ENCODE measurements at places on chromosomes 12 and 14. TPM values are rescaled to one million over a fixed set of nuclear protein-coding genes. Genes with fewer than 3 reads are reported as not detected.

HOXC10 gene
- total RNA-seq = not detected

CHFR gene
- total RNA-seq = 55.0 TPM

GLT8D2 gene
- total RNA-seq = not detected

PLD4 gene
- 0.16 TPM for total RNA-seq

GZMB gene
- 4,741 TPM for total RNA-seq

TWF1 gene
- 22.3 TPM for total RNA-seq

NANOG gene
- total RNA-seq = not detected

OASL gene
- total RNA-seq = 2.3 TPM

CLEC1A gene
- not detected for total RNA-seq

GRCh38 chr14:23124337-23124954 is 5.4 kb upstream of the CEBPE start:
- DNase-seq = no peak

DNA sequence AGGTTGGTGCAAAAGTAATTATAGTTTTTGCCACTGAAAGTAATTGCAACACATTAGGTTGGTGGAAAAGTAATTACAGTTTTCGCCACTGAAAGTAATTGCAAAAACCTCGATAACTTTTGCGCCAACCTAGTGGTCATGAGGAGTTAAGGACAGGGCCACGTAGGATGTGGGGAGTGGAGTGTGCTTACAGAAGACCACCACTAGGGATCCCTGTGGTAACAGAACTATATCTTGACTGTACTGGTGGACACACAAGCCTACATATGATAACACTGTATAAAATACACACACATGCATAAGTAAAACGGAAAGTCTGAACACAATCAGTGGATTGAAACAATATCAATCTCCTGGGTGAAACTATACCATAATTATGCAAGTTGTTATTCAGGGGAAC is 187.4 kb upstream of the ABCD2 start:
- no peak for DNase-seq

- no peak for DNase-seq
Measured at GRCh38 chr12:90842477-90842876, 112.5 kb downstream of the CCER1 start.

DNA sequence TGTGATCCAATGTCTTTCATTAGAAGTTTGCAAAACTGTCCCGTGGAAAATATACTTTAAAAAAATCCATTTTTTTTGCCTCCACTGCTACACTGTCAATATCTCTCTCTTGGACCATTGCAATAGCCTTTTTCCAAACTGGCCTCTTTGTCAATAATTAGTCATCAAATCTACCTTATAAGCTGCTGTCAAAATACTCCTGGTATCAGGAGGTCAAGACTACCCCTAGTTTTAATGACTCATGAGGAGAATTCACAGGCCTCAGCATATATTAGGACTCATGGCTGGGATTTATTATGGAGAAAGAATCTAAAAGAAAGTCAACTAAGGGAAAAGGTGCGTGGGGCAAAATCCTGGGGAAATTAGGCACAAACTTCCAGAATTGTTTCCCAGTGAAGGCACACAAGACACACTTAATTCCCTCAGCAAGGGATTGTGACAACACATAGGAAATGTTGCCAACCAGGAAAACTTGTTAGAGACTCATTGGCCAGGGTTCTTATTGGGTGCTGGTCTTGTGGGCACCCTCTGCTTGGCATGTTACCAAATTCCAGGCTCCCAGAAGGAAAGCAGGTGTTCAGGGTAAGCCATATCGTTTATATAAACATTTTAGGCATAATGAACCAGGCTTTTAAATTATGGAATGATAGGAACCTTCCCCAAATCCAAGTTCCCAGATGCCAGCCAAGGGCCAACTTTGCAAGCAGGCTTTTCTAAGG is 56.1 kb downstream of the TMEM117 start:
- no peak for DNase-seq

GRCh38 chr14:54438703-54439102 is 2.5 kb downstream of the CNIH1 start:
- no peak for DNase-seq

DNA sequence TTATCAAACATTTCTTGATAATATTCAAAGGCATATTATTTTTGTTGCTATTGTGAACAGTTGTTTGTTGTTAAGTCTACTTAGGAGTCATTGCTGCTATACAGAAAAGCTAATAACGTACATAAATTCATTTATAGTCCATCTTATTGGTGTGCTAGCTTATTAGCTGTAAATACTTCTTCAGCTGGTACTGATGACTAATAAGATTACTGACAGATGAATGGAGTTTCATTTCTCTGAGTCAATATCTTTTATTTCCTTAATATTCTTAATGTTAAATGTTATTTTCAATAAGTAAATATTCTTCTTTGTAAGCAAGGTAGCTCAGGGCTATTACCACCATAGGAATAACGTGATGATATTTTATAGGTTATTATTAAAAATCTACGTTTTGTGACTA is 139.4 kb upstream of the SLCO1C1 start:
- no peak for DNase-seq

- DNase-seq = no peak
Measured at GRCh38 chr12:31371256-31371620, 45.3 kb upstream of the SINHCAF start.

DNA sequence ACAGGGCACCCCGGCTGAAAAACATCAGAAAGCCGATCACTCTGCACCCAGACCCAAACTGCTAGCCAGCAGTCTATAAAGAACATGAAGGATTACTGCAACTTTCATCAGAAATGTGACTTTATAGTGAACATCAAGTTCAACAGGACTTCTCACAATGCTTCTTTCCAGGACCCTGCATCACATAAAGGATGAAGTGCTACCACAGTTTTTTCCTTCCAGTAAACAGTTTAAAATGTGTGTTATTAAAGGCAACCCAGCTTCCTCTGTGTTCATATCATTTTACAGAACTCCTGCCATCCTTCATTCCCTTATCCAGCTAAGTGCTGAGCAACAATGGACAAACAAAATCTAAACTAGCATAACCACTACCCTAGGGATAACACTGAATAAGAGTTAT is 280.3 kb upstream of the DIO2 start:
- no peak for DNase-seq

GRCh38 chr14:64196814-64197411 is 97.3 kb downstream of the ESR2 start:
- DNase-seq = no peak

DNA sequence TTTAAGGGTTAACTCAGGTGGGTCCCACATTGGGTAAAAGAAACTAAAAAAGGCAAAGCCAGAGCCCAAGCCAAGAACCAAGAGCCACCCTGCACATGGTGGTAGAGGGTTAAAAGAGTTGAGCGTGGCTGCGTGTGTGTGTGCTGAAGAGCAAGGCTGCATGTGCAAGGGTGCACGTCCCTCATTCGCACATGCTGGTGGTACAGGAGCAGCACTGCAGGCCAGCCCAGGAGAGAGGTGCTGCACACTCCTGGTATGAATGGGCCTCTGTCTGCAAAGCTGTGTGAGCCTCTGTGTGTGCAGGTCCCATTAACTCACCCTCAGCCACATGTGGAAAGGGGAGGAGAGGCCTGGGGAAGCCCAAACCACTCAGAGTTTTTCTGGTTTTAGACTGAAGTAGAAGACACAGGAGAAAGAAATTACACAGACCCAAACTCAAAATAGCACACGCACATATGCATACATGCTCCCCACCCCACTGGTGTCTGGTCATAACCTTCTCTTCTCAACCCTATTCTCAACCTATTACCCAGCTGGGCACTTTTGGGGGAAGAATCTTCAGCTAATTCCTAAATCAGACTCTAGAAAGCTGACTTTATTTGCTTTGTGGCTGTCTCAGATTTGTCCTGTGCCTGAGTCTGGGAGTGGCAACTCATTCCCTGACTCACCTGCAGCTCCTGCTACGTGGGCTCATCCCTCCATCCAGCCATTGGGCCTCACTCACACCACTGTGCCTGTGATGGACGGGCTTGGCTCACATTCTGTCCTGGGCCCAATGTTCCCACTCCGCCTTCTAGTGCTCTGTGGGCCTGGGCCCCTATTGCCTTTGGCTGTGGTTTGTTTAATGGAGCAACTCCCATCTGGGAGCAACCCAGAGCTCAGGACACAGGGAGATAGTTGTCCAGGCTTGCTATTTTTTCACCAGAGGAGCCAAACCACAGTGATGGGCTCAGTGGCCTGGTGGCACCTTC is 30.8 kb upstream of the COL2A1 start:
- no peak for DNase-seq

GRCh38 chr12:90514325-90514724 is 440.7 kb downstream of the CCER1 start:
- DNase-seq = no peak

GRCh38 chr12:56392331-56392730 is 29.7 kb upstream of the APOF start:
- no peak for DNase-seq

- DNase-seq = no peak
Measured at GRCh38 chr12:62448436-62448835, 18.2 kb upstream of the MON2 start.

- DNase-seq = no peak
Measured at GRCh38 chr12:26100666-26101349, 24.0 kb downstream of the BHLHE41 start.

- no peak for DNase-seq
Measured at GRCh38 chr12:52836491-52837412, 2.6 kb upstream of the KRT79 start.

GRCh38 chr12:11886339-11886738 is 184.4 kb upstream of the BCL2L14 start:
- no peak for DNase-seq

GRCh38 chr12:3727877-3728632 is 24.9 kb downstream of the CRACR2A start:
- DNase-seq = peak; percentile 49

GRCh38 chr14:22888662-22889061 is 5.6 kb downstream of the REM2 start:
- DNase-seq = no peak

- DNase-seq = no peak
Measured at GRCh38 chr12:76288218-76288617, 60.0 kb downstream of the BBS10 start.

DNA sequence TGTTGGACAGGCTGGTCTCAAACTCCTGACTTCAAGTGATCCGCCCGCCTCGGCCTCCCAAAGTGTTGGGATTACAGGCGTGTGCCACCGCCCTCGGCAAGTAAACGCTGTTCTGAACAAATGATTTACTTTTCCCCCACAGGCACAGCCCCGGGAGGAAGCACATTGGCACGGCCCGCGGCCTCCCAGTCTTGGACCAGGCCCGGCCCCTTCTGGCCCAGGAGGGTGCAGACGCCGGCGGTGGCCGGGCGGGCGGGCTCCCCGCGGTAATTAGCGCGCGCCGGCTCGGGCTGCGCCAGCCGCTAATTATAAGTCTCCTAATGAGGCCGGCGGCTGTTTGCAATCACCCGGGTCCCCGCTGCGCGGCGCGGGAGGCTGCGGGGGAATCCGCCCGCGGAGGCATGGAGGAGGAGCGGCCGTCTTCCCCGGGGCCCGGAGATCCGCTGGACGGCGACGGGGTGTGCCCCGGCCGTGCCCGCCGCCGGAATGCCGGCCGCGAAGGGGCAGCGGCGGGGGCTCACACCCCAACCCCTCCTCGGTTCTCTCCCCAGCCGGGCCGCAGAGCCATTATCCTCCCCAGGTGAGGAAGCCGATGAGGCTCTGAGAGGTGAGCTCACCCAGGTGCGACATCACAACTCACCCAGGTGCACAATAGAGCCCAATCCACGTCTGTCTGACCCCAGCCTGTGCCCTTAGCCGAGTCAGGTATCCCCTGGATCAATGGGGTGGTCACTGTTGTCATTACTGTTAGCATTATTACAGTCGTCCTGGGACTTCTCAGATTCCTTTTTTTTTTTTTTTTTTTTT is 3.3 kb upstream of the POP5 start:
- DNase-seq = peak; percentile 24

GRCh38 chr14:100626614-100627013 is 39.4 kb upstream of the BEGAIN start:
- no peak for DNase-seq

DNA sequence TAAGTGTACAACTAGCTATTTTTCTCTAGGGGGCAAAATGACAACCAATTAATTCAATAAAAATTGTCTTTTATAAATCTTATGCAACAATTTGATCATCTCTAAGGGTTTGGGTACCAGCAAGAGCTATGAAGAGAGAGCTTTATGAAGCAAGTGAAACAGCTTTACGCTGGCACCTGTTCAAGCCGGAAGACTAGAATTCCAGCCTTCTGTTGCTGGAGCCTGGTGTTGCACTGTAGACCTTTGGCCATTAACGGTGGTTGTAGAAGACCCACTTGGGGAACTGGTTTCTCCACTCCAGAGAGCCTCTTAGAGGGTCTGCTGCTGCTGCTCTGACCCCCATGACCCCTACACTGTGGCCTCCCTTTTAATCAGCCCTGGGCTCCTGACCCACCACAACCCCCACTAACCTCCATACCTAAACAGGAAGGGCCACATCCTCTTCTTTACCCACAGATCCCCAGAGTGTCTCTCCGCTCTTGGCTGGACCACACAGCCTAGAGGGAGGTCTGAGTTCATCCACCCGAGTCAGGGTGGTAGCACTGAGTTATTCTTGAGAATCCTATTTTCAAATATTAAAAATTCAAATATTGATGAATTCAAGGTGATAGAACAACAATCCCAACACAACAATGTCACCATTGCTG is 54.6 kb upstream of the STON2 start:
- DNase-seq = no peak

GRCh38 chr12:56616244-56616643 is 13.9 kb downstream of the BAZ2A start:
- DNase-seq = no peak
